ENCODE measurements at places on chromosomes 7 and 10.
A peak's percentile ranks its signal among the peaks of the same experiment; 100 is the strongest.

- DNase-seq: no peak
- peaks cover 24% of the 10 kb centered on the region for H3K4me1 ChIP-seq
- peaks cover 9% of the 10 kb centered on the region for H3K36me3 ChIP-seq
- H3K27me3 ChIP-seq: peaks cover 38% of the 10 kb centered on the region
- H3K27ac ChIP-seq: no peak overlapping the region
These were observed 9.3 kb downstream of the PLAC9 start for GRCh38 chr10:80141696-80142460.

GRCh38 chr10:46028584-46029460, 1.6 kb downstream of the NCOA4 start:
- no peak for DNase-seq
- H3K27ac ChIP-seq: peak overlapping the region; percentile 93
- no peaks in the 10 kb centered on the region for H3K27me3 ChIP-seq
- peaks cover 48% of the 10 kb centered on the region for H3K4me1 ChIP-seq
- no peaks in the 10 kb centered on the region for H3K36me3 ChIP-seq

DNA sequence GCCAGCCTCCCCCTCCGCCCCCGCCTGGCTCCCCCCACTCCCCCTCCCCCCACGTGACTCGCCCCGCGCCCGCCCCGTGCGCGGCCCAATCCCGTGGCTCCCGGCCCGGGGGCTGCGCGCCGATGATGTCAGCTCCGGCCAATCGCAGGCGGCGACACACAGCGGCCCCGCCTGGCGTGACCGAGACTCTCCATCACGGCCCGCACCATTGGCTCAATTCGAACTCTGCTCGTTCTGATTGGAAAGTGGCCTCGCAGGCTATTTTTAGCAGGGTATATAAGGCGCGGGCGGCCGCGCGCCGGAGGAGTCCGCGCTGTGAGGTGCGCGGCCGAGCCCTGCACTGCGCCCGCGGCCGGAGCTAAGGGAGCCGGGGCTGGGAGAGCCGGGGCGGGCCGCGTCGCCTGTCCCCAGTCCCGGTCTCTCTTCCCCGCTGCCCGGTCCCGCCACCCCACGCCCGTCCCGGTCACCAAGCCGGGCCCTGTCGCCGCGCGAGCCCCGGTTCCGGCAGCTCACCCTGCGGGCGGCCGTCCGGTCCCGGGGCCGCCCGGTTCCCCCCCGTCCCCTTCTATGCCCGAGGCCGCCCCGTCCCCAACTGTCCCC, 342 bp upstream of the KLF6 start:
- H3K4me1 ChIP-seq: peaks cover 36% of the 10 kb centered on the region
- H3K27me3 ChIP-seq: peaks cover 4% of the 10 kb centered on the region
- peak overlapping the region; percentile 100 for H3K27ac ChIP-seq
- peak overlapping the region; percentile 94 for H3K4me3 ChIP-seq
- H3K36me3 ChIP-seq: peaks cover 20% of the 10 kb centered on the region
- peak; percentile 98 for DNase-seq

DNA sequence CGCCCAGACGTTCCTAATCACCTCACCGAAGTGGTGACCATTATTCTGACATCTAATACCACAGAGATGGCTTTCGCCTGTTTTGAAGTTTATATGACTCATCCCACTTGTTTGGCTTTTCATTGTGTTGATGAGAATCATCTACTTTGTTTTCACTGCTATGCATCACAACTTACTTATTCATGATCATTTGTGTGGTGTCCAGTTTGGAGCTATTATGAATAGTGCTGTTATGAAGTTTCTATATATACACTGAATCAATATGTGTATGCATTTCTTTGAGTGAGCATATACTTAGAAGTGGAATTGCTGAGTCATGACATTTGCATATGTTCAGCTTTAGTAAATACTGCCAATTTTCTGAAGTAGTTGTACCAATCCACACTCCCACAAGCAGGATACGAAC, 38.6 kb upstream of the TNKS2 start:
- H3K4me3 ChIP-seq: no peak overlapping the region
- H3K4me1 ChIP-seq: peaks cover 6% of the 10 kb centered on the region
- DNase-seq: no peak
- H3K36me3 ChIP-seq: no peaks in the 10 kb centered on the region
- H3K27ac ChIP-seq: no peak overlapping the region
- peaks cover 31% of the 10 kb centered on the region for H3K27me3 ChIP-seq

GRCh38 chr7:25839084-25839769, 312.8 kb upstream of the NFE2L3 start:
- H3K4me3 ChIP-seq: no peak overlapping the region
- no peak for DNase-seq
- H3K36me3 ChIP-seq: no peaks in the 10 kb centered on the region
- no peak overlapping the region for H3K27ac ChIP-seq
- peaks cover 55% of the 10 kb centered on the region for H3K27me3 ChIP-seq
- H3K4me1 ChIP-seq: no peaks in the 10 kb centered on the region

- DNase-seq: no peak
- no peaks in the 10 kb centered on the region for H3K36me3 ChIP-seq
- H3K4me3 ChIP-seq: no peak overlapping the region
- H3K27ac ChIP-seq: no peak overlapping the region
These were observed 10.8 kb downstream of the NKX6-2 start for GRCh38 chr10:132774902-132775863.

DNA sequence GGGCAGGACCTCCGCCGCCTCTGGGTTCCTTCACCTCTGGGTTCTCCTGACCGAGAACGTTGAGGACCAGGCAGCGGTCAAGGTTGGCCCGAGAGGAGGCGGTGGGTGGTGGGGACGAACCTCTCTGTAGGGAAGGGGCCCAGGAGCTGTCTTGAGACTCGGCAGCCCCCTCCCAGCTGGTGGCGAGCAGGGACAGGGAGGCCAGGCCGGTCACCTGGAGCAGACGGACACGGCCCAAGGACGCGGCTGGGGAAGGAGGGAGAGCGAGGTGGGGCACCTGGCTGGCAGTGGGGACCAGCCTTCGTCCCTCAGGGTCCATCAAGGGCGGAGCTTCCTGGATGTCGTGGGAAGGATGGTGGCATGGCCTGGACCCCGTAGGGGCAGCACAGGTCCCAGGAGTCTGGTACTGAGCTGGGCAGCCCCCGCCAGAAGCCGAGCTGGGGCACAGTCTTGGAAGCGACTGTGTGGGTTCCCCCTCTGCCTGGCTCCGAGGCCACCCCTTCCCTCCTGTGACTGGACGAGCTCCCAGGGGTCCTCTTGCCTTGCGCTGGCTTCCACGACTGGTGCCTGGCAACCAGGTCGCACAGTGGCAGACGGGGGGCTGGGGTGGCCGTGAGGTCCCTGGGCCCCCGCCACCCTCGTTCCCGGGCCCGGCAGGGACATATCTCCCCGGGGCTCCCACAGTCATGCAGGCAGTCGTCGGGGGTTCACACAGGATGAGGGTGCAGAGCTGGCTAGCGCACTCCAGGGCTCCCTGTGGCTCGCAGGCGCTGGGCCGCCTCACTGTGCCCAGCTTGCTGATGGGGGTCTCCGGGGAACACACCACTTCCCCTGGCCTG, 89.9 kb downstream of the DNAJB6 start:
- H3K4me1 ChIP-seq: peaks cover 2% of the 10 kb centered on the region
- DNase-seq: no peak
- H3K27me3 ChIP-seq: no peaks in the 10 kb centered on the region

DNA sequence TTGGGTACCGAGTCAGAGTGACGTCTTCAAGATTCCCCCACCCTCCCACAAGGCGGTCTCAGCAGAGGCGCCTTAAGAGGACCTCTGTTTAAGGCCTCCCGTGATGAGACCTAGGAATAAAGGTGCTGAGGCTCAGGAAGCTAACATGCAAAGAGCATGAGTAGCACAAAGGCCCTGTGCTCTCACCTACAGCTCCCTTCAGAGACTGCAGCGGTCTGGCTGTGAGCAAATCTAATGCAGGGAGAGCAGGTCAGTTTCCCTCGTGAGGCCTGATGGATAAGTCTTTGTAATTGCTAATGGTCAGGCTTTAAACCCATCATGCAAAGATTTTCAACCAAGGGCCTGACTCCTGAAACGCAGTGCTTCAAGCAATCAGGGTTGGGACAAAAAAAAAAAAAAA, 909.3 kb upstream of the GHITM start:
- no peak for DNase-seq
- no peaks in the 10 kb centered on the region for H3K4me1 ChIP-seq
- H3K36me3 ChIP-seq: no peaks in the 10 kb centered on the region
- no peak overlapping the region for H3K4me3 ChIP-seq

- DNase-seq: no peak
- peaks cover under 1% of the 10 kb centered on the region for H3K4me1 ChIP-seq
These were observed 24.7 kb upstream of the GPAM start for GRCh38 chr10:112208292-112208691.

DNA sequence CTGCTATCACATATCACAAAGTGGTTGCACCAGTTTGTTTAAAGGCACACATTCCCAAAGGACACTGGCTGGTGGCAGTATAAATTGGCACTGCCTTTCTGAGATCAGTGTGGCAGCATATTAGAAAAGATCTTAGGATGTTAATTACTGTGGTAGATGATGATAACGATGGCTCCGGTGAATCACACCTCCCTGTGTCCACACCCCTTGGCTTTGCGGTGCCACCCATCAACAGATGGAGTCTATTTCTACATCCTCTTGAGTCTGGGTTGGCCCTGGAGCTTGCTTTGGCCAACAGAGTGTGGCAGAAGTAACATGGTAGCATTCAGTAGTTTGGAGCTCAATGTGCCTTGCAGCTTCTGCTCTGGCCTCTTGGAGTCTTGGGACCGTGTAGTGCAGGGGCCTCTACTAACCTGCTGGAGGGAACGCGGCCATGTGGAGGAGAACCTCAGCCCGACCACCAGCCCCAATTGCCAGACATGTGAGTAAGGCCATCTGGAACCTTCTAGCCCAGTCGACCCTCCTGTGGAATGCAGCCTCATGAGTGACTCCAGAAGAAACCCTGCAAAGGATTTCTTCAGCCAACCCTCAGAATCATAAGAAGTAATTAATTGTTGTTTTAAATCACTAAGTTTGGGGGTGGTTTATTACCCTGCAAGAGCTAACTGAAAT, 27.2 kb upstream of the PLEKHA1 start:
- DNase-seq: no peak
- peaks cover 5% of the 10 kb centered on the region for H3K4me1 ChIP-seq
- H3K27ac ChIP-seq: no peak overlapping the region

- H3K36me3 ChIP-seq: no peaks in the 10 kb centered on the region
- H3K4me1 ChIP-seq: peaks cover 5% of the 10 kb centered on the region
- H3K27me3 ChIP-seq: no peaks in the 10 kb centered on the region
- DNase-seq: peak; percentile 8
These were observed 7.3 kb downstream of the LRRN3 start for GRCh38 chr7:111098011-111098925.

- H3K27me3 ChIP-seq: no peaks in the 10 kb centered on the region
- no peak overlapping the region for H3K27ac ChIP-seq
These were observed 141.9 kb upstream of the KAT6B start for GRCh38 chr10:74684462-74684861.

DNA sequence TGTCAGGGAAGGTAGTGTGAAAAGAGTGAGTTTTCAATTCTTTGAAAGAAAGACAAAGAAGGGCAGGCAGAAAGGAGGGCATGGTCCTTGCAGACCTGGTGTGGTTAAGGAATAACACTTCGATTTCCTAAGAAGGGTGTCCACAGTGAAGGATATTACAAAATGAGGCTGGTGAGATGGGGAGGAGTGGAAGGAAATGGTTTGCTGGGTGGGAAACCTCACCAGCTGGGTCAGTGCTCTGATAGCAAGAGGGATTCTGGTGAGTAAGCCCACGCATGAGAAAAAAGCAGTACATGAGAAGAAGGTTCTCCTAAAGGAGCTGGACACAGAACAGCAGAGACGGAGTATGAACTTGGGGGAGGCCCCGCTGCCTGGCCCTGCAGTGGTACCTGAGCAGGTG, 230.6 kb upstream of the PLXNA4 start:
- no peak overlapping the region for H3K27ac ChIP-seq
- no peak for DNase-seq
- no peaks in the 10 kb centered on the region for H3K27me3 ChIP-seq
- peaks cover 6% of the 10 kb centered on the region for H3K4me1 ChIP-seq

DNA sequence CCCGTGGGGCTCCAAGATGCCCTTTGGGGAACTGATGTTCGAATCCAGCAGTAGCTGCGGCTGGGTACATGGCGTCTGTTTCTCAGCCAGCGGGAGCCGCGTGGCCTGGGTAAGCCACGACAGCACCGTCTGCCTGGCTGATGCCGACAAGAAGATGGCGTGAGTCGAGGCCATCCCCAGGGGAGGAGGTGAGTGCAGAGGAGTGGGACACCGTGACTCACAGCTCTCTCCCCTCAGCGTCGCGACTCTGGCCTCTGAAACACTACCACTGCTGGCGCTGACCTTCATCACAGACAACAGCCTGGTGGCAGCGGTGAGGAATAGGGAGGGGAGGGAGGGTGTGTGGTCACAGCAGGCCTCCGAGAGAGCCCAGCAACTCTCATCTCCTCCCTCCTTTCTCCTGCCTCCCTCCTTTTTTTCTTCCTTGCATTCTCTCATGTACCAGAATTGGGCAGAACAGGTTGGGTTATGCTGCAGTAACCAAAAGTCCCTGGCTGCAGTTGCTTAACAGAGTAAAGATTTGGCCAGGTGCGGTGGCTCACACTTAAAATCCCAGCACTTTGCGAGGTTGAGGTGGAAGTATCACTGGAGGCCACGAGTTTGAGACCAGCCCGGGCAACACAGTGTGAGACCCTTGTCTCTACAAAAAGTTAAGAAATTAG, 16.5 kb downstream of the ARPC1B start:
- peaks cover 17% of the 10 kb centered on the region for H3K4me1 ChIP-seq
- DNase-seq: no peak
- peak overlapping the region; percentile 33 for H3K4me3 ChIP-seq

GRCh38 chr7:68914006-68914405, 684.3 kb upstream of the AUTS2 start:
- H3K4me1 ChIP-seq: no peaks in the 10 kb centered on the region
- no peak overlapping the region for H3K27ac ChIP-seq
- no peaks in the 10 kb centered on the region for H3K27me3 ChIP-seq
- no peaks in the 10 kb centered on the region for H3K36me3 ChIP-seq
- no peak for DNase-seq

DNA sequence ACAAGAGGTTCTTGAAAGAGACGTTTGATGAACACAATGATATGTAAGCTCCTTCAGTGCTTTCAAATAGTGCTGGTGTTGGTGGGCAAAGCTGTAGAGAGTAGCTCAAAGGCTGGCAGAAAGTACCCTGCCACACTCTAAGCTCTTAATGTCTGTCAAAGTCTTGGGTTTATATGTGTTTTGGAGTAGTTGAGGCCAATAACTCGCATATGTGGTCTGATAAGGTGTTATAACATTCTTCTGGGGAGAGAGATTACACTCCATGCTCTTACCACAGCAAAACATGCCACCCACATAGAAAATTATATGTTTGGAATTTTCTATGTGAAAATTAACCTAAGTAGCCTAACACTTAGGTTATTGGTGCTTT, 30.8 kb upstream of the NME8 start:
- peaks cover 12% of the 10 kb centered on the region for H3K27me3 ChIP-seq
- H3K36me3 ChIP-seq: no peaks in the 10 kb centered on the region
- no peak overlapping the region for H3K4me3 ChIP-seq
- no peak for DNase-seq
- H3K4me1 ChIP-seq: no peaks in the 10 kb centered on the region
- H3K27ac ChIP-seq: no peak overlapping the region

DNA sequence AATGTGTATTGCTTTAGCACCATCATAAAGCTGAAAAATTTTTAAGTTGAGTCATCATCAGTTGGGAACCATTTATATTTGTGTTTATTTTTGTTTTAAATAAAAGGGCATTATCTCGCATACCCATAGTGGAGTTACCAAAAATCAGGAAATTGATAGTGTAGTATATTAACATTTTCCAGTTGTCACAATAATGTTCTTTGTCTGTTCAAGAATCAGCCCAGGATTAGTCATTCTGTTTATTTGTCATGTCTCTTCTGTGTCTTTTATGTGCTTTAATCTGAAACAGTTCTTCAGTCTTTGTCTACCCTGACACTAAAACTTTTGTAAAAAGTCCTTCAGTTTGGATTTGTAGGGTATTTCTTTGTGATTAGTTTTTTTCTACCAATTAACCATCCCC, 827.8 kb upstream of the ZWINT start:
- no peak overlapping the region for H3K27ac ChIP-seq
- H3K4me3 ChIP-seq: no peak overlapping the region
- H3K36me3 ChIP-seq: no peaks in the 10 kb centered on the region
- H3K27me3 ChIP-seq: no peaks in the 10 kb centered on the region
- H3K4me1 ChIP-seq: no peaks in the 10 kb centered on the region

All from T-helper 17 cell (primary cell).